ENCODE measurements at places on chromosomes 5 and 9.

- DNase-seq: no peak
Observed at GRCh38 chr5:88685591-88686541, 197.1 kb downstream of the MEF2C start.

DNA sequence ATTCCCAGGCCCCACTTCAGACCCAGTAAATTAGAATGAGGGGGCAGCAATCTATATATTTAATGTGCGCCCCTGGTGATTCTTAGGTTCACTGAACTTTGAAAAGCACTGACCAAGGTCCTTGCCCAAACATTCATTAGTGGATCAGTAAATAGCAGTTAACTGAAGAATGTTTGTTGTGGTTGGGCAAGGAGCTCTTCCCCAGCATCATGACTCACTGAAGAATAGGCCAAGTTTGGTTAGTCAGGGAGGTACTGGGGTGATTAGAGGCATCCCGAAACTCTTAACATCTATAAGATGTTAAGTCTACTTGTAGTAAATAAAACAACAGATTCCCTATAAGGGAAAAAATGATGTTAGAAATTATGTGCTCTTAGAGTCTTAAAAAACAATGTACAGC is 833 bp upstream of the MROH2B start:
- no peak for DNase-seq

GRCh38 chr9:77221431-77221830 is 44.1 kb downstream of the VPS13A start:
- no peak for DNase-seq

- no peak for DNase-seq
Observed at GRCh38 chr5:135869276-135869675, 26.4 kb downstream of the IL9 start.

- no peak for DNase-seq
Observed at GRCh38 chr9:95852059-95853032, 23.1 kb upstream of the ERCC6L2 start.

- no peak for DNase-seq
Observed at GRCh38 chr5:122977319-122977718, 59.2 kb downstream of the PPIC start.

- DNase-seq: no peak
Observed at GRCh38 chr5:4883360-4883759, 256.8 kb upstream of the ADAMTS16 start.

- no peak for DNase-seq
Observed at GRCh38 chr9:92748233-92748497, 16.5 kb downstream of the BICD2 start.

GRCh38 chr5:72115296-72115695 is 8.0 kb downstream of the MAP1B start:
- no peak for DNase-seq

GRCh38 chr9:34809504-34810186 is 99.7 kb upstream of the CCL21 start:
- peak; percentile 51 for DNase-seq

- peak; percentile 36 for DNase-seq
Observed at GRCh38 chr5:93635991-93636390, 53.0 kb downstream of the NR2F1 start.

- DNase-seq: no peak
Observed at GRCh38 chr5:159887050-159887449, 29.2 kb upstream of the ADRA1B start.

GRCh38 chr5:22591461-22591860 is 261.7 kb downstream of the CDH12 start:
- DNase-seq: no peak

DNA sequence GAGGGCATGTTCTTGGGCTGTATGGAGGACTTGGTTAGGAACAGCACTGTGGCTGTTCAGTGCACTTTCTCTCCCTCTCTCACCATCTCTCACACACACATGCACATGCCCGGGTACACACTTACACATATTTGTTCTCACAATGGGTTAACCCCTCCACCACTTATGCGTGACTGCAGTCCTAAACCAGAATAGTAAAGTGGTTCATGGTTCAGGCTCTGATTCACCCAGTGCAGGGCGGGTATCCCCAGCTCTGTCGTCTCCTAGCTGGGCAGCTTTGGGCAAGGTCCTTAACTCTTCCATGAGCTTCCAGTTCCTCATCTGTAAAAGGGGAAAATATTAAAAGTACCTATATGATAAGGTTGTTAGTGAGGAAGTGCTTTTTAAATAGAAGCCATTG is 45.3 kb upstream of the GALNT10 start:
- no peak for DNase-seq

DNA sequence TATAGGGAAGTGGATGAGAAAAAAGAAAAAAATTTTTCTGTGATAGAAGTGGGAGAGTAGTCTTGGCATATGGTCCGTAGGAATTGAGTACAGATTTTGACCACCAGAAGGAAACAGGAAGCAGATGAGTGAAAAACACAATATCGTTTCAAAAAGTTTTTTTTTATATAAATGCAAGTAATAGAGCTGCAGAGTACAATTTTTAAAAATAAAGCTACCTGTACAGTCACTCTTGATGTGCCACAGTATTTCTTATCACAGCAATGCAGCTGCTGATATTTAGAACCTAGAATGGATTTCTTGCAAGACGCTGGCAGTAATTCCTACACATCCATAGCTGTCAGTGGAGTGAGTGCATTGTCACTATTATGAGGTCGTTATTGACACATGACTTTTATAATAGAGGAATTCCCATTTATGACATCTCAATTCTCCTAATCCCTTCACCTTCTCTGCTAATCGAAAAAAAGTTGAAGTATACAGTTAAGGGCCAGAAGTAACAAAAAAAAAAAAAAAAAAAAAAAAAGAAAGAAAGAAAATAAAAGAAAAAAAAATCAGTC is 477.7 kb downstream of the TAF11L14 start:
- peak; percentile 84 for DNase-seq

GRCh38 chr5:120512068-120512467 is 48.0 kb downstream of the PRR16 start:
- no peak for DNase-seq

Data from common myeloid progenitor, CD34-positive (primary cell).